Adipocyte (in vitro differentiated cells): ENCODE measurements at places on chromosomes 1 and 21.

- no peak for DNase-seq
Observed at GRCh38 chr1:19123837-19124236, 86.2 kb downstream of the UBR4 start.

- DNase-seq, result peak; percentile 88
Observed at GRCh38 chr1:40665335-40666171, at the start of gene RIMS3. Gene RIMS3, minus strand, starts transcription at chr1:40665682. Its CDS starts 23,757 bp downstream, at chr1:40641925.

DNA sequence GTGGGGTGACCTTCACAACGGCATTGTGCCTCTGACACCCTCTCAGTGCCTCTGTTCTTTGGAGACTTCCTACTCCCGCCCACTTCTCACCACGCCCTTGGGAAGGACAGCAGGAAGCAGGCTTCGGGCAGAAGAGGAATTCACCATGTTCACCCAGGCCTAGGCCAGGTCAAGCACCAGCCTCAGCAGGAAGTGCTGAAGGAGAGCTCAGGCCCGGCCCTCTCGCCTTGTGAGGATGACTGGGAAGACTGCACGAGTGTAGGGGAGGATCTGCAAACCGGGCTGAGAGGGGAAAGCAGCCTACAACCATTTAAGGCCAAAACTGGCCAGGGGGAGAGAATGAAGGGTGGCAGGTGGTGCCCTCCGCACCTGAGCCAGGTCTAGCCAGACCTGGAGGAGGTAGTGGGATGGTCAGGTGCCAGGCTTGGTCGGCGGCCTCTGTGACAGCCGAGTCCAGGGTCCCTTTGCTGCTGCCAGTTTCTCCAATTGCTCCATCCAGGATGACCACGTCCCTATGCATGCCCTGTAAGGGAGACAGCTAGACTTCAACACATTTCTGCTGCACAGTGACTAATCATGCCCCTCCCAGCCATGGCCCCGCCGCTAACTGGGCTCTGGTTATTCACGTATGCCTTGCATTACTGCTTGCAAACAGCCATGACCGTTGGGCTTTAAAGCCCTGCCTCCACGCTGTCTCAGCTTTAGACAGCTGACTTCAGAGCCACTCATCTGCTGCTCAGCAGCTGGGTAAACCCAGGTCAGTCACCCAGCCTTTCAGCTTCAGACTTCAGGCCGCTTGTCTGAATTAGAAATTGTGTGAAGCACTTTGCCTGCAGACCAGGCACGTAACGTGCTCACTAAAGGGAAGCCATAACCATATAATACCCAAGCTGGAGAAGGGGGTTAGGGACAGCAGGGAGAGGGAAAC, 8.9 kb downstream of the MRTO4 start:
- peak; percentile 97 for DNase-seq

GRCh38 chr1:51044199-51044598, 57.8 kb upstream of the C1orf185 start:
- no peak for DNase-seq

GRCh38 chr1:228276174-228276831, 68.5 kb downstream of the OBSCN start:
- no peak for DNase-seq

GRCh38 chr1:78447086-78447485, 43.7 kb upstream of the PTGFR start:
- peak; percentile 63 for DNase-seq

GRCh38 chr1:177142791-177143271, 21.7 kb downstream of the ASTN1 start:
- DNase-seq, result no peak

DNA sequence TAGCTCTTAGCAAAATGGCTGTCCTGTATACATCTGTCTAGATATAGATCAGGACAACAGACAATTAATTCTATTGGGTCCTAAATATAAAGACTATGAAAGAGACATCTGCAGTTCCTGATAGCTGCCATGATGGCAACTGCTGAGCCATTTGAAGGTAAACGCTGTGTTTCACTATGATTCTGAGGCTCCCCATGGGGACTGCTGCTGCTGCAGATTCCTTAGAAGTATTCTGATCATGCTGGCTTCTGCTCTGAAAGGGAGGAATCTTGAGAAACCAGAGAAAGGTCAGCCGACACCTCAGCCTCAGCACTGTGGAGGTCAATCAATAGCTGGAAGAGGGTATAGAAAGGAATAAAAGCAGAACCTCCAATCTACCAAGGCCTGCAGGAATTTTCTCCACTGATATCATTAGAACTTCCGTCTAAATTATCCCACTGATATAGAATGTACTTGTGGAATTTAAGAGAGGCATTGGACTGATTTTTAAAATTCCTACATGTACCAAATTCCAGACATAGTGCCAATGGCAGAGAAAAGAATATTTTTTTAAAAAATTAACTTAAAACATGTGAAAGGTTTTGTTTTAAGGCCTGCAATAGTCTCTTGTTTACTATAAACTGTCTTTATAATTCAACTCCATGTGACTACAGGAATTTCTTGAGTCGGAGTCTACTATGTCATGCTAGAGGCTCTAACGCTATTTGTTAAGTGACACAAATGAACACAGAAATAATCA, 53.2 kb downstream of the DDAH1 start:
- peak; percentile 41 for DNase-seq

DNA sequence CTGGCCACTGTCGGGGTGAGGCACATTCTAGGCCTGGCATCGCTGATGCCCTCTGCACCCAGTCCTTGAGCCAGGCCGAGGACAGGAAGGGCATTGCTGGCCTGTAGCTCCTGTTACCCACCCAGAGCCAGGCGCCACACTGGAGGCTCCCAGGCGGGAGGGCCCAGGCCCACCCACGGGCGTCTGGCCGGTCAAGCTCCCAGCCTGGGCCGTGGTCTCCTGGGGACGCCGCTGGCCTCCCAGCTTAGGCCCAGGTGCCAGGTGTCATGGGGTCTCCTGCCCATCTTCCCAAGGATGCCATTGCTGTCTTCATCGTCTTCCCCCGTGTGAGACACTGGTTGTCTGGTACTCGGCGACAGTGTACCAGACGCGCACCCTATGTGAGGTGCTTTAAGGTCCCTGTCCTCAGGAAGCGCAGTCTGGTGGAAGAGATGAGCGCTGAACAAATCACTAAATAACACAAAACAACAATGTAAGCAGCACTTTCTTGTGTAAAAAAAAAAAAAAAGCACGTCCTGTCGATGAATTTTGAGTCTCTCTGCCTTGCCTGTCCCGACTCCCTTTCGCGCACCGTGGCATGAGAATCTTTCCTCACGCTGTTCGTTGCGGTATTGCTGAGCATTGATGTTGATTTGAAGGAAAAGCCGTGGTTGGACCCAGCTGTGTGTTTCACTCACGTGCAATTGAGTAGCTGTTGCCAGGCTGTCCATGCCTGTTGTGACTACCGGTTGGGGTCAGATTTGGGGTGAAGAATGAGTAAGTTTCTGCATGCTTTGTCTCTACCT, 27.0 kb upstream of the TRAPPC10 start:
- no peak for DNase-seq

- no peak for DNase-seq
Observed at GRCh38 chr1:3174487-3175247, 105.7 kb downstream of the PRDM16 start.

- peak; percentile 56 for DNase-seq
Observed at GRCh38 chr1:39609618-39610331, 29.7 kb downstream of the HEYL start.

- DNase-seq, result no peak
Observed at GRCh38 chr1:203593723-203594122, 32.9 kb upstream of the ATP2B4 start.

- DNase-seq, result peak; percentile 50
Observed at GRCh38 chr21:34965200-34966174, 83.6 kb downstream of the RUNX1 start.

GRCh38 chr1:220990427-220991339, 111.4 kb downstream of the HLX start:
- DNase-seq, result peak; percentile 48

GRCh38 chr1:178634445-178634844, 90.6 kb upstream of the RALGPS2 start:
- peak; percentile 35 for DNase-seq

DNA sequence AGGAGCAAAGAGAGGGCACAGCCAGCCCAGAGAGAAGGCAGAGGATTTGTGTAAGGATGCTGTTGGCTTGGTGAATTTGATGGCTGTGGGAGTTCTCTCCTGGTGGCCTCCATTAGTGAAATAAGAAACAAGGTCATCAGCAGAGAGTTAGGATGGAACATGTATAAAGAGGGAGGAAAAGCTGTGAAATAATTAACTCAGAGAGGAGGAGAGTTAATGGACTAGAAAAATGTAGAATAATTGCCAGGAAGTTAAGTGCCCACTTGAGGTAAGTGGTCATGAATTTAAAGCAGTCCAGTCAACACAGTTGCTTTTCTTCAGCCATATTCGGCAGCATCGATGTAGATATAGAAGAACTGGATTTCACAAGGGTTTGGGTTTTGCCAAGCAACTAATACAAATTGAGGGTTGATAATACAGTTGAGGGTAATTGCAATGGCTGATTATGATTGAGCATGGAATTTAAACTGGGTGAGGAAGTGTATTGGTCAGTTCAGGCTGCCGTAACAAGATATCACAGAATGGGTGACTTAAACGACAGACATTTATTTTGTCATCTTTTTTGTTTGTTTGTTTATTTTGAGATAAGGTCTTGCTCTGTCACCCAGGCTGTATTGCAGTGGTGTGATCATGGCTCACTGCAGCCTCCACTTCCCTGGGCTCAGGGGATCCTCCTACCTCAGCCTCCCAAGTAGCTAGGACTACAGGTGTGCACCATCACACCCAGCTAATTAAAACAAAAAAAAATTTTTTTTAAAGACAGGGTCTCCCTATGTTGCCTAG, 31.7 kb upstream of the KLF17 start:
- no peak for DNase-seq

GRCh38 chr1:198627436-198628066, 11.3 kb upstream of the PTPRC start:
- no peak for DNase-seq

- peak; percentile 71 for DNase-seq
Observed at GRCh38 chr1:12615865-12616708, 1.9 kb downstream of the DHRS3 start.
